ENCODE measurements at places on chromosomes 6 and 20.

GRCh38 chr6:105810105-105810921 is 275.8 kb upstream of the PRDM1 start:
- DNase-seq = peak; percentile 18

DNA sequence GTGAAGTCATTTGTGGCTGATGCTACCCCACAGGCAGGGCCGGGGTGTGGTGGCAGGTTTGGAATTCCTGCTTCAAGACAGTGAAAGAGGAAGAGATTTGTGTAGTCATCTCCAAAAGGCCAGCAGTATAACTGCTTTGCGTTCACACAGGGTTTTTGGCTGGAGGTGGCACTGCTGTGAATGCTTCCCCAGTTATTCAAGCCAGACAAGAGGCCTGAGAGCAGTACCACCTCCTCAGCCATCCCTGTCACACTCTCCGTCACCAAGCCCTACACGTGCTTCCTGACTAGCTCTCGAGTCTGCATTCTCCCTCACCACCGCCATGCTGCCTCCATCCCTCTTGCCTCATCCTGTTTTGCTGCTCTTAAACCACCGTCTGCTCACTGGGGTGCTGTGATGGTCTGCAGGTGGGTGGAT is 23.9 kb downstream of the ARMC2 start:
- DNase-seq = no peak

DNA sequence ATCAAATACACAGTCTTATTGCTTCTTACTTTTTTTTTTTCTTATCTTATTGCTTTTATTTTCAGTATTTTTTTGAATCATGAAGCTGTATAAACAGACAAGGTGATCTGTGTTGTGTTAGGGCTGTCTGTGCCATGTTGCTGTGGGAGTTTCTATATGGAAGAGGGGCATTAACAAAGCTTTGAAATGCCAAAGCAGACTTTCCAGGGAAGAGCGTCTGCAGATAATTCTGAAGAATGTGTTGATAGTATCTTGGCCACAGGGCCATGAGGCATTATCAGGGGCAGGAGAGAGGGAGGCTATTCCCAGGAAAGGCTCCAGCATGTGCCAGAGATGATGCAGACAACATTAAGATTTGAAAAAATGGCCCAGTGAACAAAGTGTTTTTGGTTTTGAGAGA is 354.5 kb downstream of the UTRN start:
- no peak for DNase-seq

DNA sequence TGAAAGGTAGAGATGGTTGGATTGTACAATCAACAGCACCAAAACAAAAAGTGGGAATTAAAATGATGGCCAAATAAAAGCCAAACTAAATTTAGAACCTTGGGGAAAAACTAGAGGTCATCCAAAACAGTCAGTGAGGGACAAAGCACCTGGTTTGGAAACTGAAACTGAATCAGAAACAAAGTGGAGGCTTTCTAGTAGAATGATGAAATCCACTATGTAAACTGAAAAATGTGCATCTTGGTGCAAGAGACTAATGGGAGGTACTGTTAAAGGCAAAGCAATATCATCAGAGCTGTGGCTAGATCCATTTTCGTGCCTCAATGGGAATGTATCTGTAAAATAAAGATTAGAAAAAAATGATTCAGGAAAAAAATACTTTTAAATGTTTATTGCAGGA is 380.0 kb upstream of the GJE1 start:
- no peak for DNase-seq

DNA sequence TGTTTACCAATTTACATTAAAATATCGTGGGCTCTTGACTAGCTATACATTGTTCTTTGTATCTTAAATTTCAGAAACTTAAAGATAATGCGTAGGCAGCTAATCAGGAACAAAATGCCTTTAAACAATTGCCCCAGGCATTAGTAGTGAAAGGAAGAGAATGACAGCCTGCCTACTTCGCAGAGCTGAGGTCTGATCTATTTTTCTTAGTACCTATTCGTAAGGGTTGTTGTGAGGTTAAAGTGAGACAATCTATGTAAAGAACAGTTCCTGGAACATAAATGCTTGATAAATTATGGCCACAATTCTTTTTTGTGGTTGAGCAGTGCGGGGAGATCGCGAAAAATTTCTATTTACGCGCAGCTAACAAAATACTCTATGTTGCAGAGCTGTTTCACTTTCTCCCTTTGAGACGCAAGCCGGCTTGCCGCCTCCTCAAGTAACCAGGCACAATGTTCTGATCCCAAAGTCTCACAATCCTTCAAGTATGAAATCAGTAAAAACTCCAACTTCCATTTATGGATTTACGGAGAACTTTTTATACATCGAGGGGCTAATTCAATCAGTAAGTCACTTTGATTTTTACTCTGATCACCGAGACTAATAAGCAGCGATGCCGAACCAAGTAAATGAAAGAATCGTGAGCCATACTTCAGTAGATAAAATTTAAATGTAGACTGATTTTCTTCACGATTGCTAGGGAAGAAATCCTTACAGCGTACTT is 878 bp upstream of the PNRC1 start:
- peak; percentile 15 for DNase-seq

DNA sequence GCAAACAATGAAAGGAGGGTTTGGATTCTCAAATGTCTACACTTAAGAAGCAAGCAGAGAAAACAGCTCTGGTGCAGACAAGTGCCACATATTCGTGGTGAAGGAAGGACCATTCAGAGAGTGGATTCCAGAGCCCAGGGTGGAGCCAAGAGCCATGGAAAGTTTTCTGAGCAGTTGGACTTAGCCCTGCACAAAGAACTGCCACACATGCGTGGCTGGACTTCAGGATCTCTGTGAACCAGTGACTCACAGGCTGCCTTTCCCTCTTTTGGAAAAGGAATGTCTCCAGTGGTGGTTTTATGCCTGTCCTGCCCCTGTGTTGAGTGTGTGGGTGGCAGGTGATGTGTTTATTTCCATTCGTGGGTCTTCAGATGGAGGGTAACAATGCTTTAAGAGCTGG is 489.5 kb downstream of the CDH26 start:
- no peak for DNase-seq
